ENCODE measurements at places on chromosomes 1 and 21. TPM values are rescaled to one million over a fixed set of nuclear protein-coding genes. Genes with fewer than 3 reads are reported as not detected.

The IL20 gene
- polyA plus RNA-seq: not detected

The PTPRC gene
- polyA plus RNA-seq: 51.1 TPM

The FOXD2 gene
- 0.53 TPM for polyA plus RNA-seq

The TSPEAR gene
- not detected for polyA plus RNA-seq

The PLA2G2A gene
- polyA plus RNA-seq: not detected

The SPRR1A gene
- not detected for polyA plus RNA-seq

The PLEKHG5 gene
- 0.13 TPM for polyA plus RNA-seq

The PLD5 gene
- not detected for polyA plus RNA-seq

The FMOD gene
- polyA plus RNA-seq: not detected

The CFHR1 gene
- polyA plus RNA-seq: not detected

The MEX3A gene
- polyA plus RNA-seq: 8.7 TPM

The MAN1C1 gene
- polyA plus RNA-seq: not detected

The CACYBP gene
- 1,244 TPM for polyA plus RNA-seq

The VASH2 gene
- polyA plus RNA-seq: 0.05 TPM

The MYOC gene
- not detected for polyA plus RNA-seq

The OR10J1 gene
- polyA plus RNA-seq: not detected

The CLCA4 gene
- not detected for polyA plus RNA-seq

The SLC44A5 gene
- 3.2 TPM for polyA plus RNA-seq

The CELA3A gene
- polyA plus RNA-seq: not detected

The OR2T35 gene
- polyA plus RNA-seq: not detected

The E2F2 gene
- polyA plus RNA-seq: 10.3 TPM

The AMPD1 gene
- polyA plus RNA-seq: 0.17 TPM

The PTGS2 gene
- not detected for polyA plus RNA-seq

The SLC45A1 gene
- not detected for polyA plus RNA-seq

The IL22RA1 gene
- polyA plus RNA-seq: not detected

The TSPAN1 gene
- not detected for polyA plus RNA-seq

The KRTAP11-1 gene
- polyA plus RNA-seq: not detected

The LRRC8B gene
- polyA plus RNA-seq: 10.5 TPM

The AZIN2 gene
- polyA plus RNA-seq: 0.56 TPM

The SMIM1 gene
- polyA plus RNA-seq: 93.3 TPM
